ENCODE measurements at places on chromosomes 11 and 22.
A peak's percentile ranks its signal among the peaks of the same experiment; 100 is the strongest.

DNA sequence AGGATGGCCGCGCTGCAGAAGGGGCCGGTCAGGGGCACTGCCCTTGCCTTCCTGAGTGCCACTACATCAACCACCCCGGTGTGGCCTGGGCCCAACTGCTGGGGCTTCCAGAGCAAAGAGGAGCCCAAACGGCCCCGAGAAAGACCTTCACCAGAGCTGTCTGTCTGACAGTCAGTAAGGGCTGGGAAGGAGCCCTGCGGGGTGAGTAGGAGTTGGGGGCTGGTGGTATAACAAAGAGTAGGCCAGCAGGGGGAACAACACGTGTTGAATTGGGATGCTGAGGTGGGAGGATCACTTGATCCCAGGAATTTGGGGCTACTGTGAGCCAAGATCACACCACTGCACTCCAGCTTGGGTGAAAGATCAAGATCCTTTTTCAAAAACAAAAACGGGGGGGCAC, 3.9 kb downstream of the GSTT4 start:
- no peak for DNase-seq

DNA sequence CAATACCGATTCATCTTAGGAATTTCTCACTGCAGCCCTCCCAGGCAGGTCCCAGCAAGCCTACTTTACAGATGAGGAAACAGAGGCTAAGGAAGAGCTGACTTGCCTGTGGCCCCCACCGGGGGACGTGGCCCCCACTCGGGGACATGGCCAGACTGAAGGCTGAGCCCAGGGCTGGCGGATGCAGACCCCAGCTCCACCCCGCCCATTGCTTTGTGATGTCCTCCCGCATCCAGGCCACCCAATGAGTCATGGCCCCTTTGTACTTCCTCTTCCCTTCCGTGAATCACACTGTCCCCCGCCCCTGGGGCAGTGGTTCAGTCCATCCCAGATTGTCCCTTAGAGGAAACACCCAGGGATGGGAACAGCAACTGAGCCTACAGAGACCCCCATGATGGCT, 116.0 kb upstream of the ANO1 start:
- no peak for DNase-seq

DNA sequence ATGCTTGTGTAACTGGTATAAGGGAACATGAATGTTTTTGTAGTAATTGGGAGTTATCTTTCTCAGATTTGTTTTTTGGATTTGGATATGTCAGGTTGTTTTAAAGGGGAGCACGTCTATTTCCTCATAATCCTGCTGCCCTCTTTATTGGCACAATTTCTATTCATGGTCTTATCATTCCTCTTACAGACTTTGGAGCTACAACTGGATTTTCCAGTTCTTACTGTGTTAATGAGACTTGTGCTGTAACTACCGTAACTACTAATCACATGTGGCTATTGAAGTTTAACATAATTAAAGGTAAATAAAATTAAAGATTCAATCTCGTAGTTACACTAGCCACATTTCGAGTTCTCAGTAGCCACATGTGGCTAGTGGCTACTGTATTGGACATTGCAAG, 1.9 kb downstream of the FDX1 start:
- DNase-seq: no peak

GRCh38 chr11:69487849-69488542, 6.5 kb downstream of the LINC01488 start:
- no peak for DNase-seq

DNA sequence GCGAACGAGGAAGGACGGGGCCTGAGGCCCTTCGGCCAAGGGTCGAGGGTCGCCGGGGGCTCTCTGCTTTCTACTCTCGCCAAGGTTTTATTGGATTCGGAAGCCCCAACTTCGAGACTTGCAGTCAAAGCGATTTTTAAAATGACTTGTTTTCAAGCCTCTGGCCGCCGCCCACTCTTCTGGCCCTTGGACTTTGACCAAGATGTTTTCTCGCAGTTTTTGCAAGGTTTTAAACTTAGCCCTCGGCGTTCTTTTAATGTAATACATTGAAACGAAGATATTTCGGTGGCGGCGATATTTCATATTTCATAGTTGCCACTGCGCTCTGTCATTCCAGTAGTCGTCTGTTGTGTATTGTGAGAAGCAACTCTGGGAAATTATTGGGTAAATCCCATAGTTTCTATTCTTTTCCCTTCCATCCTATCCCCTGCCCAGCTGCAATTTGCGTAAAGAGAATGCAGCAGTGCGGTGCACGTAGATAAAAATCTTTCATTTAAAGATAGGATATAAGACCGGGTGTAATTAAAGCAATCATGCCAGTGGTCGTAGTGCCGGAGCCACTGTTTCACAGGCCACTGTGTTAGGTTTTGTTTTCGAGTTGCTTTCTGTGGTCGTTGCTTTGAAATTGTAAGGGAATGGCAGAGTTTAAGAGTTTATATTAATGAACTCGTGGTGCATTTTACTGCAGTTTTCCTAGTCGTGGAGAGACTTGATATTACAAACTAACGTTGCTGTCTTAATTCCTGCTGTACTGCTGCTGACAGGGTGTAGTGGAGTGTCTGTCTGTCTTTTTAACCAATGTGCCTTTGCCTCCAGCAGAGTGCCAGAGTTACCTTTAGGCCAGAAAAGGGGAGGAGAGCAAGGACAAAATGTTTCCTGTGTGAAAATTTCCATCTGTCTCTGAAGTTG, 702 bp downstream of the BIRC2 start:
- DNase-seq: no peak

DNA sequence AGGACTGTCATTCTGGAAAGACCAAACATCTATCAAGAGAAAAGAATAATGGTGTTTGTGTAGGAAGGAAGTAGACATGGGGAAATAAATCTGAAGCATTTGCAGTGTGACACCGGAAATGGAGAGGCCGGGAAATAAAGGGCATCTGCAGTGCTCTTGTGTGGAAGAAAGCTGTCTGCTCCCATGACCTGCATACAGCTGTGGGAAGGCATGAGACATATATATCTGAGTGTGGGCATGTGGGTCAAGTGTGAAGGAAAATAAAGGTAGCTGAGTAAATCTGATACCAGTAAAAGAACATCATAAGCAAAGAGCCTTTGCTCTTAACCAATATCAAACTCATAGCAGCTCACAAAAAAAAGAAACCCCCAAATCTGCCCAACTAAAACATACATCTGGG, 72.1 kb upstream of the OR5AK2 start:
- DNase-seq: no peak

- DNase-seq: no peak
Observed at GRCh38 chr11:59866836-59867235, 549 bp upstream of the TCN1 start.

GRCh38 chr11:95147364-95147905, 57.8 kb downstream of the ENDOD1 start:
- DNase-seq: no peak

DNA sequence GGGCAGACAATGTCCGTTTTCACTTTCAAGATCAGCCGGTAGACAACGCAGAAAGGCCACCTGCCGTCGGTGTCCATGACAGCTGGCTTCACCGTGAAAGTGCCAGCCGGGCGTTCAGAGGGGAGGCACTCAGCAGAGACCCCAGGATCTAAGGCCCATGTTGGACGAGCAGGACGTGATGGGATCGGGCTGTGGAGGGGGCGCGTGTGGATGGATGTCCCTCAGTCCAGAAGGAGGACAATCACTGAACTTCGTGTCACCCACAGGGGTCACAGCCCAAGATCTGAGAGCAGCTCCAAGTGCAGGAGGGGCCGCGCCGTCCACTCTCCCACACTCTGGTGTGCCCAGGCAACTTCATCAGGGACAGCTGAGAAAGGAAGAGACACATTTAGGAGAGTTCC, 164.4 kb downstream of the BRD1 start:
- no peak for DNase-seq

DNA sequence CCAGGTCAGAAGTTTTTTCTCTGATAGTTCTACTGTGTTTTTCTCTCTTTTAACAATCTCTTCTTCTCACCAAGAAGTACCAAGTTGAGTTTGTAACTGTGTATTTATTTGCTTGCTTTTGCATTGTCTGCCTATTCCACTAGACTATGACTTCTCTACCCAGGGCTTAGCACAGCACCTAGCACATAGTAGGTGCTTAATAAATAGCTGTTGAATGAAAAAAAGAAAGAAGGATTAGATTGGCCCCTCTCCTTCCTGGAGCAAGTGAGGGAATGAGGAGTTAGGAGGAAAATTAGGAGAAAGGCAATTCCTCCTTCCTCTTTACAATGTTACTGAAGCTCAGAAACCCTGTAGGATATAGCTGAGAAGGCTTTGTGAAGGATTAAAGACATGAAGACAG, 83.3 kb downstream of the FBXO7 start:
- no peak for DNase-seq

DNA sequence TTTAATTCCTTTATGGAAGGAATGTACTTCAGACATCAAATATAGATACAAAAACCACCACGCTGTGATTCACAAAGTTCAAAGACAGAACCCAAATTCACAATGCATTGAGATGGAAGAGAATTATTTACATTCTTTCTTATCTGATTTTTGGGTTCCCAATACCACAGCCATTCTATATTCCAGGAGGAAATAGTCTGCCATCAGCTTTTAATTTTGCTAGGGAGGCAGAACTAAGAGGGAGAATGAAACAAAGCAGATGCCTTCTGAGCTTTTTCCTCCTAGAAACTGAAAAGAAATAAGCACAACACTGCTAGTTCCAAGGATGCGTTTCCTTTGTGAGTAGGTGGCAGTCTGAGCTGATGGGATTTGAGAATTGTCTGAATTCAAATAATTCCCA, 283.0 kb upstream of the NARS2 start:
- DNase-seq: no peak

GRCh38 chr22:34161431-34162123, 241.3 kb upstream of the LARGE1 start:
- DNase-seq: no peak

DNA sequence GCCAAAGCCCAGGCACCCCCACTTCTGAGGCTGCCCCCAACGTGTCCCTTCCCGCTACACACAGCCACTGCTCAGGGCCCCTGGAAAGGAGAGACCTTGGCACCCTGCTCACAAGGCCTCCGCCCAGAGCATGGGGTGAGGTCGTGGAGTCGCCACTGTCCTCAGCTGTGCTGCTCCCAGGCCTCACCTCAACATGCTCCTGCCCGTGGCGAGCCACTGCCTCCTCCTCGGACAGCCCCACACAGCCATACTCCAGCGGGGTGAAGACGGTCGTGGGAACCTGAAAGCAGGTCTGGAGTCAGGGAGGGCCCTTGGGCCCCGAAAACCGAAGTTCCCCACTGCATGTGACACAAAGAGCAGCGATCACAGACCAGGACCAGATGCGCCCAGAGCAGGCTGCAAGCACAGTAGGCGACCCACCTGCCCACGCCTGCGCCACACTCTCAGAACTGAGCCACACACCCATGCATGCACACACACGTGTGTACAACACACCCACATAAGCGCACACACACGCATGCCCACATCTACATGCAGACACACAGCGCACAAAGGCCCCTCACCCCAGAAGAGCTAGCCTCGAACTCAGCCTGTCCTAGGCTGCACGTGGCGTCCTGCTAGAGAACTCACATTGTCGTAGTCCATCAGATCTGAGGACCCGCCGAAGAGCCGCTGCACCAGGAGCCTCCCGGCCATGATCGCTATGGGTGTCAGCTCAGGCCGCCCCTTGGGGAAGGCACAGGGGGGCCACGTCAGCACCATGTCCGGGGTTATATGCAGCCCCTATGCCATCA, 25.5 kb upstream of the GNB1L start:
- DNase-seq: peak; percentile 4

DNA sequence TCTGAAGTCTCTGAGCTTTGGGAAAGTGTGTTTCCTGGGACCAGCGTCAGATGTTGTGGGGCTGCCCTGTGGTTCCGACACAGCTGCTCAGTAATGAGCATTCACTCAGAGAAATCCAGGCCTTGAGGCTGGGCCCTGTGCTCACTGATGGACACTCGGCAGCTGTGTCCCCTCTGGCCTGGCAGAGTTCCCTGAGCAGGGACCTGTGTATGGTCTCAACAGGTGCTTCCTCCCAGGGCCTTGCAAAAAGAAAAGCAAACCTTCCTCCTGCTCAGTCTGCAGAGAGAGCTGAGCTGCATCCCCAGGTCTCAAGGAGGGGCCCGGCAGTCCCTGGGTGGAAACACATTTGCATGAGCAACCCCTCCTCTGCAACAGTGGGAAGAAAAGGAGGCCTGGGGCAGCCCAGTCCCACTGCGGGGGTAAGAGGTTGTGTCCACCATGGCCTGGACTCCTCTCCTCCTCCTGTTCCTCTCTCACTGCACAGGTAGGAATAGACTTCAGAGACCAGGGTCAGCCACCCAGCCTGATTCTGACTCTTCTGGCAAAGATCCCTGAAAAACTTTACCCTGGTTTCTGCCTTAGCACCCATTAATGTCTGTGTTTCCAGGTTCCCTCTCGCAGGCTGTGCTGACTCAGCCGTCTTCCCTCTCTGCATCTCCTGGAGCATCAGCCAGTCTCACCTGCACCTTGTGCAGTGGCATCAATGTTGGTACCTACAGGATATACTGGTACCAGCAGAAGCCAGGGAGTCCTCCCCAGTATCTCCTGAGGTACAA, 131.2 kb downstream of the VPREB1 start:
- no peak for DNase-seq

- DNase-seq: no peak
Observed at GRCh38 chr11:119509282-119509841, 86.4 kb upstream of the THY1 start.

DNA sequence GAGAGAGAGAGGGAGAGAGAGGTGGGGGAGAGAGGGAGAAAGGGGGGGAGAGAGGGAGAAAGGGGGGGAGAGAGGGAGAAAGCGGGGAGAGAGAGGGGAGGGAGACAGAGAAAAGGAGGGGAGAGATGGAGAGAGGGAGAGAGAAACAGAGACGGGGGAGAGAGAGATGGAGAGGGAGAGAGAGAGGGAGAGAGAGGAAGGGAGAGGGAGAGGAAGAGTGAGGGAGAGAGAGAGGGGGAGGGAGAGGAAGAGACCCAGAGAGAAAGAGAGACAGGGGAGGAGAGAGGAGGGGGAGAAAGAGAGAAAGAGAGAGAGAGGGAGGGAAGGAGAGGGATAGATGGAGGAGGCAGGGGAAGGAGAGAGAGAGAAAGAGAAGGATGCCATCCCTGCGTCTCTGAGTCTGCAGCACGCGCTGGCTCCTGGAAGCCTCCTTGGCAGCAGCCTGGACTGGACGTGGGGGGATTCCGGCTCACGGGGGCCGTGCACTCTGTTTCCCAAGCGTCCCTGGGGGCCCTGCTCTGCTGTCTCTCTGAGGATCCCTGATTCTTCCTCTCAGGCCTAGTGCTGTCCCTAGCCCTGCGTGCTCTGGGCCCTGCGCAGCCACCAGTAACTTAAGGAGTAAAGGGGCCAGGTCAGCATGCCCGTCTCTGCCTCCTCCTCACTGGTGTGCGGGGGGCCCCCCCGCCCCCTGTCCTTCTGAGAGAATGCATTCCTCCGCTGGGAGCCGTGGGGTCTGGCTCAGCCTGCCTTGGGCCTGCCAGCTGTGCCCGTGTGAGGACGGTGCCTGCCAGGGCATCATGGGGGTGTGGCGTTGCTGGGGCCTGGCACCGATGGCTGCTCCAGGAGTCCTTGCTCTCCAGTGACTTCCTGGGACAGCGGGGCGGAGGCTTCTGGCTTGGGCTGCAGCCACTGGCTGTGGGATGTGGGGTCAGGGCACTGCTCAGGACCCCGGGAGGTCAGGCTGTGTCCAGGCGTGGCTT, 429.5 kb downstream of the TBC1D22A start:
- no peak for DNase-seq

DNA sequence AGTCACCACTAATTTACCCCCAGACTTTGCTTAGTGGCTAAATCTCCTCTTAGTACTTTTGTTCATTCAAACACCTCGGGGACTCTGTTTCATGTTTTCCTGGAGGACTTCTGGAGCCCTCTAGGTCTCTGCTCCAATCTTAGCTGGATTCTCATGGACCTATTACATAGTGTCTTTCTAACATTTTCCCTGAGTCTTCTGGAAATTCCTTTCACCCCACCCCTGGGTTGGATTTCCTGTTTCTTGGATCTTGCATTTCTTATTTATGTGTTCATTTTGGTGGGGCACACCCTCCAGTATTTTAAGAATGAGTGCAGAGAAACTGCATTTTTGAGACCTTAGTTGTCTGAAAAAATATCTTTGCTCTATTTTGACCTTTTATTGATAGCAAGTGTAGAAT, 220.1 kb downstream of the BLID start:
- no peak for DNase-seq
